ENCODE measurements at places on chromosomes 5 and 9.

- no peak for DNase-seq
Observed at GRCh38 chr9:72203205-72203803, 54.1 kb downstream of the GDA start.

GRCh38 chr5:116497631-116498030 lies 77.0 kb downstream of the SEMA6A start:
- DNase-seq, result no peak

DNA sequence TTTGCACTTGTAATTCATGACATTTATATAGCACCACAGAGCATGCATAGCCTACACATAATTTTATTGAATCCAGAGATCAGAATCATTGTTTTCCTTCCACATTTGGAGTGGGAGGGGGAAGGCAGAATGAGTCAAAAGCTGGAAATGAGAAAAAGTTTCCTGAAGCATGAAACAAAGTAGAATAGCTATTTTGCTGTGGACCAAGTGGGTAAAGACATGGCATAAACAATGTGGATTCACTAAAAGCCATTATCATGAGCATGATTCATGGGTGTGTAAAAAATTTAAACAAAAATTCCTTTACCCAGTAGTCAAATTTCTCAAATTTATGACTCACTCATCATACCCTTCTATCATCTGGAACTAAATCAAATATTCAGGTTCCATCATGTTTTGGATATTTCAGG lies 97.9 kb downstream of the YIPF5 start:
- no peak for DNase-seq

DNA sequence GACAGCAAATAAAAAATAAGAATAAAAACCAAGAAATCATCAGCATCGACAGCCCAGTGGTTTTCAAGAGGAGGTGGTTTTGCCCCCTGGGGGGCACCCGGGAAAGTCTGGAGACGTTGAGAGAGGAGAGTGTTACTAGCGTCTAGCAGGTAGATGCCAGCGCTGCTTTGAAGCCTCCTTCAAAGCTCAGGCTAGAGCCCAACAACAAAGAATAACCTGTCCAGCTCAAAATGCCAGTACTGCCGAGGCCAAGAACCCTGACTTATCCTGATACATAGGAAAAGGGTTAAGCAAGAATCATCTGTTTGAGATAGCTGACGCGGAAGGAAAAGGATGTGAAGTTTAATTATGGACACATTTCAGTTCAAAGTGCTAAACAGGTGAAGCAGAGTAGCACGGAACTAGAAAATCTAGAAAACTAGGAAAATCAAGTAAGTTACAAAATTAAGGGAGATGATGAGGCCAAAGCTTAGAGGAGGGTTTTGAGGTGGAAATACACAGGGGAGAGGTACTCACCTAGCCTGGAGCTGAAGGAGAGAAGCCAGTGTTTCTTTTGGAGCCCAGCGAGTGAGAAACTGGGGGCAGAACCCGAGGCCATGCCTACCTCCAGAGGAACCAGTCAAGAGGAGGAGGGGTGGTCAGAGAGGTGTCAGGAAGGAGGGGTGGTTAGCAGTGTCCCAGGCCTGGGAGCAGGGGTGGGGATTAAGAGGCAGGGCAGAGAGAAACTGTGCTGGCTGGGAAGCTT lies 121.0 kb upstream of the RETREG1 start:
- no peak for DNase-seq

- DNase-seq, result no peak
Observed at GRCh38 chr5:92641031-92641962, 939.7 kb downstream of the NR2F1-AS1 start.

GRCh38 chr9:138077126-138077525 lies 199.5 kb downstream of the CACNA1B start:
- DNase-seq, result no peak

DNA sequence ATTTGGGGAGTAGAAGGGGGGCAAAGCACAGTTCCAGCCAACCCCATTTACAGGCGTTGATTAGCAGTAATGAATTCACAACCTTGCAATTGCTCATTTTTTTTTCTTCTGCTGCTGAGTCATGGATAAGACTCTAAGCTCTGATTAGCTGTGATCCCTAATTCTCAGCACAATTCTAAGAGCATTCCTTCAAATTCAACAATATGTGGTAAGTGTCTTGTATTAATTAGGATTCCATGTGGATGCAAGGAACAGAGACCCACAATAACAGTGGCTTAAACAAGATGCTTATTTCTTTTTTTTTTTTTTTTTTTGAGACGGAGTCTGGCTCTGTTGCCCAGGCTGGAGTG lies 133.4 kb downstream of the PALM2AKAP2 start:
- DNase-seq, result no peak

GRCh38 chr9:15856591-15856990 lies 303.7 kb downstream of the CCDC171 start:
- no peak for DNase-seq

All from keratinocyte (primary cell).